ENCODE measurements at places on chromosomes 3 and 15.

GRCh38 chr15:44193651-44194322 is 1.3 kb downstream of the FRMD5 start:
- DNase-seq = no peak

DNA sequence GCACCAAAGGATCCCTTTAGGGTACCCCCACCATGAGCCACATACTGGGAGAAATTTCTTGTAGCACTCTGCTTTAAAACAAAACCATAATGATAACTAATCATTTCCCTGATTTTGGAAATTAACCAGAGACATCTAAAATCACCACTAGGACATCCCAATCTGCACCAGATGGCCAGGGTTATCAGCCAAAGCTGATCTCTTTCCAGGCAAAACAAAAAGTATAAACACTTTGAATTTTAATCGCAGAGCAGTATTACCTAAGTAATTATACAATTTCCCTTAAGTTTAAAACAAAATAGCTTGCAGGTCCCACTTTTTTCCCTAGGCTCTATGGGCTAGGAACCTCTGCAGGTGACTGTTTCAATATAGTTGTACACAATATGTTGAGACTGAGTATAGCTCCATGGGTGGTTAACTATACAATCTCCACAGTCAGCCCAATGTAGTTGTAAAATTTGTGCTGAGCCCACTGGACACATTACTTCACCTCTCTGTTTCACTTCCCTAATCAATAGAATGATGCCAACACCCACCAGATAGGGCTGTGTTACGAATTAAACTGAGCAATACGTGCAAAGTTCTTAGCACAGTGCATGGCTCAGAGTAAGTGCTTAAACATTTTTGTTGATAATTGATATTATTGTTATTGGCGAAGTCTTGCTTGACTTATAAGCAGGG is 629 bp upstream of the NOX5 start:
- no peak for DNase-seq

DNA sequence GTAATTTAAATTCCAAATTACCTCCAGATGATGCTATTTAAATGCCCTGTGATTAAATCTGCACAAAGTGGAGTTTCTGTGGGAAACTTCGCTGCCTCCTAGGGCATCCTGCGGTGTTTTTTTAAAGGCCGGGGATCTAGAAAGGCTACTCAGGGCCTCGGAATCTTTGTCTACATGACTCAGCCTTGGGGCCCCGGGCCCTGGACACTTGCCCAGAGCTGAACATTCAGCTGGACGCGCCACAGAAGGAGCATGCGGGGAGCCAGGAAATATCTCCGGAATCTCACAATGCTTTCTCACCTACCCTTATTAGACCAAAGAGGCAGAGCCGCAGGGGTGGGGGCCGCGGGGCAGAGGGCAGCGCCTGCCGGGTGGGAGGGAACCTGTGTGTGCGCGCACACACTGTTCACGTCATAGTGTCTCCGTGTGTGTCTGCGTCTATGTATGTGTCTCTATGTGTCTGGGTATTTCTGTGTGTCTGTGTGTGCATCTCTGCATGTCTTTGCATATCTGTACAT is 145.5 kb upstream of the TPM1 start:
- no peak for DNase-seq

- DNase-seq = no peak
Measured at GRCh38 chr15:33584797-33585196, 274.0 kb downstream of the RYR3 start.

- no peak for DNase-seq
Measured at GRCh38 chr3:122475316-122475715, 39.4 kb downstream of the KPNA1 start.

GRCh38 chr3:111787556-111788463 is 71.3 kb upstream of the PHLDB2 start:
- no peak for DNase-seq

DNA sequence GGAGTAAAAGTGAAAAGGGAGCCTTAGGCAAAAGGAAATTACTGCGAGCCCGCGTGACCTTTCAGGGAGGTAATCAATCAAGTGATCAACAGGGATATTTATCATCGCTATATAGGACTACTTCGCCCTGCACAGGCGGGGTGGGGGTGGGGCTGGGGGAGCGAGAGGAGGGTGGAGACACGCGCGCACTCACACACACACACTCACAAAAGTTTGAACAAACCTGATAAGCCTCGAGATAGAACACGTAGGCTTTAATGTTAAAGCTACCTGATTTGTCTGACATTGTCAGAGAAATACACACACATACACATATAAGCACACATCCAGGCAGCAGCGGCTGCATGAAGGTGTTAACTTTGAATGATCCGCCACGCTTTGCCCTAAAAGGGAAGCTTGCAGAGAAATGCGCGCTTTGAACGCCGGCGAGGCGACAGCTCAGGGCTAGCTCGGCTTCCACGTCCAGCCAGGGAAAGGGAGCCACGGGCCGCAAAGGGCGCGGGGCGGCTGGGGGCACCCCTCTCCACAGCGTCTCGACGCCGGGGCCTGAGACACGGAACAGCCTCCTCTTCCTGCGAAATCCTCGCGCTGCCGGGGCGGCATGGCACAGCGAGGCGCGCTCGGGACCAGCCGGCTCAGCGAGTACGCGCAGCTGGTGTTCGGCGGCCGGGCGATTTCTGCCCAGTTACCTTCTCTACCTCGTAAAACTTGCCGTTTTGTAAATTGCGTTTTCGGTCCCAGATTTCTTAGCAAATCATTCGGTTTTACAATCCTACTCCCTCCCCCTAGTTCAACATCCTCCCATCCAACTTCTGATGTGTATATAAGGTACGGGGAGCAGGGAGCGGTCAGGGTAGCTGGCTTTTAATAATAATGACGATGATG is 4.8 kb upstream of the MECOM start:
- DNase-seq = peak; percentile 27

- no peak for DNase-seq
Measured at GRCh38 chr15:29818141-29818540, 4.1 kb downstream of the TJP1 start.

DNA sequence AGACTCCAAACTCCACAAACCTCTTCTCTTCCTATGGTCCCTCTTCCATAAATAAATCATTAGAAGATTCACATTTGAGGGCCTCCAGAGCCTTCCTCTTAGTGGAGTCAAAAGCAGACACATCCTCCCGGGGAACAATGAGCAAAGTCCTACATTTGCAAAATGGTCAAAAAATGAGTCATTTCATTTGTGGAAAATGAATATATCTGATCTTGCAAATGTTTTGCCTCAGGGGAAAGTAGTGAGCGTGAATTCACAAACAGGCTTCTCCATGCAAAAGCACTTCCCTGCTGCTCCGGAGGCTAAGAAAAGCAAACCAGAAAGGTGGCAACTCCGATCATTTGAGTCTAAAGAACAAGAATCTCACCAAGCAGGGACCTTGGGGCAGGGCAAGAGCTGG is 86.7 kb upstream of the IQSEC1 start:
- DNase-seq = no peak
